LoVo (cell line): ENCODE measurements at places on chromosomes 3 and 15.
A peak's percentile ranks its signal among the peaks of the same experiment; 100 is the strongest.

DNA sequence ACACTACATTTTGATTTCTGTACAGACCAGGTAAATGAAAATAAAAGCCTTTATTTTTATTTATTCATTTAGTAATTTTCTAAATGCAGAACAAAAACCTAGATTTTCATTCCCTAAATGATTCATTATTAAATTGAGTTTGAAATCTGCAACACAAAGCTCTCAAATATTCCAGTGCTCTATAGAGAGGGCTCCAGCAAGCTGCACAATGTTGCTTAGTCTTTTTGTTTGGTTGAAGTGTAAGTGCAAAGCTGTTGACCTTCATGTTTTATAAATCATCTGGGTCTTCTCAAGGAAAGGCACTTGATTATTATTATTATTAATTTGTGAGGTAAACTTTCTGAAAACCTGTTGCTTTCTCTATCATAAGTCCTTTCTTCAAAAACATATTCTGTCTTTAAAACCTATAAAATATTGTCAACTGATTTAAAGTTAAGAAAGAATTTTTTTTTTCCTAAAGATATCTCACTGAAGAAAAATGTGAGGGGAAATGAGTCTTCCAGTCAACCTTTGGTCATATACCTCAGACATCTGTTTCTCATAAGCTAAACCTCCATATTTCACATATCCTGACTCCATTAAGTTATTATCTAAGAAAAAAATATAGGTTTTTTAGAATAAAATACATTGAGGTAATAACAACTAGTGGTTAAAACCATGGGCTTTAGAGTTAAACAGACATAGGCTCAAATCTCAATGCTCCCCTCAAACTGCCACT, 100.7 kb downstream of the ZIC4 start:
- no peak for DNase-seq

DNA sequence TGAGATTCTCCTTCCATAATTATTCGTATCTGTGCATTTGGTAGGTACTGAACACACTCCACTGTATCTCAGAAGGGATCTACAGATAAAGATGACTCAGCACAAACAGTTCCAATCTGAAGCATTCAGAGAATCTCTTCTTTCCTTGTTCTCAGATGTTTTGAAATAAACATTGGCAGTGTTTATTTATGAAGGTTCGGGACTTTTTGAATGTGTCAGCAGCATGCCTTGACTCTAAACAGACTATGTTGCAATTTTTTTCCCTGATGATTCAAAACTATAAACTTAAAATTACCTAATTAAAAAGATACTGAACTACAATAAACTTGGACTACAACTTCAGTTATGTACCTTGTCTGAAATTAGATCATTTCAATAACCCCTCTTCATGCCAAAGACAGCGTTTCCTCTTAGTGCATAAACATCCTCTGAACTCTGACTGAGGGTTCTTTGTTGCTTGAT, 612.9 kb upstream of the TBL1XR1 start:
- DNase-seq, result peak; percentile 68

GRCh38 chr3:124834723-124835718, 52.1 kb downstream of the ITGB5 start:
- peak; percentile 15 for DNase-seq

GRCh38 chr3:58386626-58387365, 46.8 kb downstream of the PDHB start:
- no peak for DNase-seq

DNA sequence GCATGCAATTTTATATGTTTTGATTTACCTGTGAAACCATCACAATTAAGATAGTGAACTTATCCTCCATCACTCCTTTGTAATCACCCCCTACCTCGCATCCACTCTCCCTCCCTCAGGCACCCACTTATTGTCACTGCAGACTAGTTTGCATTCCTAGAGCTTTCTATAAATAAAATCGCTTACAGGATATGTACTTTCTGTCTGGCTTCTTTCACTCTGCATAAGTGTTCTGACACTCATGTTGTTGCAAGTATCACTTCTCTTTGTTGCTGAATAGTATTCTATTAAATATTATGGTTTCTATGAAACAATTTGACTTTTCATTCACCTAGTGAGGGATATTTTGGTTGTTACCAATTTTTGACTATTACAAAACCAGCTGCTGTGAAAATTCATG, 139.3 kb downstream of the RSRC1 start:
- no peak for DNase-seq

DNA sequence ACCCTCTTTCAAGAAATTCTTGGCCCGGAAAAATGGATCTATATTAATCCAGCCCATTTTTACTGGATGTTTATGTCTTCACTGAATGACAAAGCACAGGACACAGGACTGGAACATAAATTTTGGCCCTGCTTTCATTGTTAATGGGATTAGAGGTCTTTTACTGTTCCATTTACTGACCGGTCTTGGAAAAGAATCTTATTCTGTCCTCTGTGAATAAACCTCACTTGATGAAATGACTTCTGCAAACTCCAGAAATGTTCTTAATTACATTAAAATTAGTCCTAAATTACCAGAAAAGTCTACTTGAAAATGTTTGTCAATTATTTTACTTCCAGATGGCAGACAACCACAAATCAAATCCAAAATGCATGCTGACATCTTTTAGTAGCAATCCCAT, 79.3 kb upstream of the SLC24A5 start:
- DNase-seq, result no peak

DNA sequence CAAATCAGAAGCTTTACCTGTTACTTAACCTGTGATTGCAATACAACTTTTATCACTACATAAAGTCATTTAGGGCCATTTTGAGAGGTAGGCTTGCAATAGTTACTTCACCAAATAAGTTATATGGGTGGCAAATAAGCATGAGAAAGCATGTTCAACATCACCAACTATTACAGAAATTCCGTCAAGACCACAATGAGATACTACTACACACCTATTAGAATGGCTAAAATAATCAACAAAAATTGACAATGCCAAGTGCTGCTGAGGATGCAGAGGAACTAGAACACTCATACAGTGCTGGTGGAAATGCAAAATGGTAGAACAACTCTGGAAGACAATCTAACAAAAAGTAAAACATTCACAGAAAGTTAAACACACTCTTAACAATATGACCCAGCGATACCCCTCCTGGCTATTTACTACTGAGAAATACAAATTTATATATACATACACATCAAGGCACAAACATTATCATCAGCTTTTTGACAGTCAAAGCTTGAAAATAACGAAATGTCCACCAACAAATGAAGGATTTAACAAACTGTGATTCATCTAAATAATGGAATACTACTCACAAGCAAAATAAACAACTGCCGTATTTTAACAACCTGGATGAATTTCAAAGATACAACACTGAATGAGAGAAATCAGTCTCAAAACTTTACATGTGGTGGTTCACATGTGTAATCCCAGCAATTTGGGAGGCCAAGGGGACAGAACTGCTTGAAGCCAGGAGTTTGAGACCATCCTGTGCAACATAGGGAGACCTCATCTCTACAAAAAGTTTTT, 82.9 kb downstream of the MYO9A start:
- no peak for DNase-seq

DNA sequence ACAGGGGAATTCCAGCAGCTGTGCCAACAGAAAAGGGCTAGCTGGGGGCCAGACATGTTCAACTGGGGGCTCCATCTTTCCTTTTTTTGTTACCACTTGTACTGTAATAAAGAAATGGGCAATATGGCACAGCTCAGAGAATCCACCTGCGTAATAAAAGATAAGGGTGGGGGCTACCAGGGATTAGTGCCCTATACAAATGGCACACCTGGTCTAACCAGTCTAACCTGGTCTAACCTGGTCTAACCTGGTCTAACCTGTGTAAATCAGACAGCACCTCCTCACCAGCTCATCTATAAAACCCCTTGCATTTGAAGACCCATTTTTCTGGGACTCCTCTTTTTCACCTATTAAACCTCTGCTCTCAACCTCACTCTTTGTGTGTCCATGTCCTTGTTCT, 26.2 kb upstream of the CLDN16 start:
- no peak for DNase-seq

GRCh38 chr3:24087469-24087868, 142.4 kb downstream of the NR1D2 start:
- no peak for DNase-seq

- DNase-seq, result no peak
Observed at GRCh38 chr3:10228248-10228950, 19.9 kb upstream of the TATDN2 start.

DNA sequence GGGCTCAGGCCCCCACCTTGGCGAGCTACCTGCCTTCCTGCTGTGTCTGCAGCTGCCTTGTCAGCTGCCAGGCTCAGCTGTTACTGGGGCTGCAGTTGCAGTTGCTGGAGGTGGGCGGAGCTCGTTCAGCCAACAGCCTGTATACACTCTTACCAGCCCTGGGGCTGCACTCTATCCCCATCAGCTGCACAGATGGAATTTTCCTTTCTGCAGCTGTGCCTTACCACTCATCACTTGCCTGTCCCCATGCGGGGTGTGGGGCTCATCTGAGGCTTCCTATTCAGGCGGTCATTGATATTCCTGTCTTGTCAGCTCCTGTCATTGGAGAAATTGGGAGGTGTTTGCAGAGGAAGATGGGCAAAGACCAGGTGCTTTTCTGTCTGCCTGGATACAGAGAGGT, 9.1 kb upstream of the SYN2 start:
- DNase-seq, result no peak

DNA sequence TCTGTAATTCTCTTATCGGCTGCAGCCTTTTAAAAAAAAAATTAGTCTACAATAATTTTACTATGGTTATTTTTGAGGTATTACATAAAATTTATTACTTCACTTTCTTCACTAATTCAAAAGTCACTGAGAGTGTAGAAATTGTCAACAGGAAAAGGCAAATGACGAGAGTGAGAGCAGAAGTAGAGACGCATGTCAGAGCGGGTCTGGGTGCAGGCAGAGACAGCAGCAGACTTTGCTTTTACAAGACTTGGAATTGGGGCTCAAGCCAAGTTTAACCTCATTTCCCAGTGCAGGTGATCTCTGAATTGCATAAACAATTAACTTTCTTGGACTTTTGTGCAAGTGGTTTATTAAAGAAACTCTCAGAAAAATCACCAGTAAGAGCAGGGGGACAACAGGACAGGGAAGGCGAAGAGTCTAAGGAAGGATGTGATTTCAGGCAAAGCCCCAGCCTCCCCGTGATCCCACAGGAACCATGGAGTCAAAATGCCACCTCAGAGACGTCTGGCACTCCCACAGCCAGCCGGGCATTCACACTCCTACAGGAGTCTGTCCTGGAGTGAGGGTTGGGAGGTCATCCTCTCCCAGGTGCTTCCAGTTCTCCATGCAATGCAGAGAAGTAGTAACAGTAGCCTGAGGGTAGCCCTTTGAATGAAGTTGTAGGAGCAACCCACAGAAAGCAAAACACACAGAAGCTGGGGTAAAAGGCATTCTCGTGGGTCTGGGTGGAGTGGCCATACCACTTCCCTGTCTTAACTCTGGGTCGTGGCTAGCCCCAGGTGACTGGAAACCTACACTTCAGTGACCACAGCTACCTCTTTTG, 274.0 kb upstream of the TGFBR2 start:
- DNase-seq, result no peak

GRCh38 chr3:195031574-195032003, 239.4 kb downstream of the XXYLT1 start:
- DNase-seq, result no peak

DNA sequence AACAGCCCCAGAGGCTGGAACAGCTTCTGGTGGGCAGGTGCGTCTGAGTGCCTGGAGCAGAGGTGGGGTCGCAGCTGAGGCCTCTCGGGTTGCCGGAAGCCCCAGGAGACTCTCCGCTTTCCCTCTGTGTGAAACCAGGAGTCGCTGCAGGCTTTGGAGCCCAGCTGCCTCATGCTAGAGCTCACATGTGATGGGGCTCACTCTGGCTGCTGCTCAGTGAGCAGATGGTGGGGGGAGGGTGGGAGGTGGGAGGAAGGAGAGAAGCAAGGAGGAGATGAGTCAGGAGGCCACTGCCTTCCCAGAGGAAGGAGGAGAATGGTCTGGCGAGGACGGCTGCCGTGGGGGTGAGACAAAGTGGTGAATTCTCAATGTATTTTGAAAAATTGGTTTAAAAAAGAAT, 290.1 kb upstream of the CHRNA7 start:
- DNase-seq, result no peak
